CD8-positive, alpha-beta T cell (primary cell): ENCODE measurements at places on chromosomes 12 and 14.

- no peak for DNase-seq
Measured at GRCh38 chr12:45912774-45913173, 77.6 kb downstream of the SCAF11 start.

DNA sequence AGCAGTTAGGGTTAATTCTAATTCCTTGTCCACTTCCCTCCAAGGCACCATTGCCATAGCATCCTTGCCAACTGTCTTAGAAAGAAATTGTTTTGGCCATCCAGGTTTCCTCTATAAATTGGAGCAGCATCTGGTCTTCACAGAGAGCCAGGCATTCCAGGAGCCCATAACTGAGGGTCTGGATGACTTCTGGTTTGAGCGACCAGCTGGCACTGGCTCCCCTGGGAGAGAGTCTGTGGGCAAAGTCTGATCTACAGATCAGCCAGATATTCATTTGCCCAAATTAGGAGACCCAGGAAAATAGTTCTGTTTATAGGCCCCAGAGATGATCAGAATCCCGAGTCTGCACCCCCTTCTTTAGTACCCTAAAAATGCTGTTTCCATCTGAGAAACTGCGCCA lies 16.0 kb downstream of the VSX2 start:
- no peak for DNase-seq

DNA sequence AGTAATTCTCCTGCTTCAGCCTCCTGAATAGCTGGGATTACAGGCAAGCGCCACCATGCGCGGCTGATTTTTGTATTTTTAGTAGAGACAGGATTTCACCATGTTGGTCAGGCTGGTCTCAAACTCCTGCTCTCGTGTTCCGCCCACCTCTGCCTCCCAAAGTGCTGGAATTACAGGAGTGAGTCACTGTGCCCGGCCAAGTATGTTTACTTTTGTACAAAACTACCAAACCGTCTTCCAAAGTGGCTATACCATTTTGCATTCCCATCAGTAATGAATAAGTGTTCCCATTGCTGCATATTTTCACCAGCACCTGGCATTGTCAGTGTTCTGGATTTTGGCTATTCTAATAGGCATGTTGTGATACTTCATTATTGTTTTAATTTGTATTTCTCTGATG lies 8.4 kb upstream of the KRT6A start:
- DNase-seq = no peak

DNA sequence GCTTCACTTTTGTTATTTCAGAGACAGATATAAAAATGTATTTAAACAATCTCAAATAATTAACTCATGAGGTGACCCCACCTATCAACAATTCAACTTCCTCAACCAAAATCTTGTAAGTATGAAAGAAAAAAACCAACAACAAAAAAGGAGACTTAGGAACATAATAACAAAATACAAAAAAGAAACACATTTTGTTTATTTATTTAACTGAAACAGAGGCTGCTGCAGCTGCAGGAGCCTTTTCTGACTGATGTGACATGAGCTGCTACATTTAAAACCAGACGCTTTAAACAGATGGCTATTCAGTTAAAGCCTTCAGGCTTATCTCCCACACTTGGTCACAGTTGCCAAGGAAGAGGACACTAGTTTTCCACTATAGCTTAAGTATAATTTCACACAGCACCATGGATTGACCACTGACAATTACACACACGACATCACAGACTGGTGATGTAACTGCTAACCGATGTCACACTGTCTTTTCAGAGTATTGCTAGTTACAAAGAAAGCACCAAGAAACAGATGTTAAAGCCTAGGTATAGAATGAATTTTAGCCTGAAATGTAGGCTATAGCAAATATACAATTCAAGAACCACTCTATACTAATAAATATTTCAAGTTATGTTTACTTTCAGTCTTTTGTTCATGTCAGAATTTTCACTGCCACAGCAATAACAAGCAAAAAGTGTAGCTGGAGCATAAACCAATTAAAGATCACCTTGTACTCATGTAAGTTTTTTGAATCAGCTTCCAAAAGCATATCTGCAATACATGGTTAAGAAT lies 113.0 kb downstream of the MED13L start:
- DNase-seq = no peak

GRCh38 chr12:127383281-127383680 lies 883.7 kb upstream of the TMEM132C start:
- no peak for DNase-seq

- no peak for DNase-seq
Measured at GRCh38 chr12:188910-189621, 24.9 kb downstream of the SLC6A12 start.

GRCh38 chr14:96231526-96232130 lies 24.4 kb upstream of the BDKRB1 start:
- no peak for DNase-seq

DNA sequence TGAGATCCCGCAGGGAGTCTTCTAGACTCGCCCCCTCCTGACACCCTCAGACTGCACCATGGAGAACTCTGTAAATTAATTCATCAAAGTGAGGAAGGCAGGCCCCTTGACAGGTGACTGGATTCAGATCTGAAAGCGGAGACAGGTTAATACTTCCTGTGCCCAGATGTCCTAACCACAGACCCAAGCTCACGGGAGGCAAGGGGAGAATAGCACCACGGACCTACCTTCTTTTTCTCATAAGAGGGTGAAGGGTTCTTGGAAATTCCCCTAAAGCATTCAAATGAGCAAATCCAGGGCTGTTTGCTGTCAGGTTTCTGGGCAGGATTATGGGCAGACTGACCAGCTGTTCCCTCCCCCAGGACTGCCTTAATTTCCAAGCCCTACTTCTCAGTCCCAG lies 170.0 kb downstream of the ZFP36L1 start:
- DNase-seq = no peak

- DNase-seq = no peak
Measured at GRCh38 chr12:66653796-66654195, 25.1 kb downstream of the GRIP1 start.

DNA sequence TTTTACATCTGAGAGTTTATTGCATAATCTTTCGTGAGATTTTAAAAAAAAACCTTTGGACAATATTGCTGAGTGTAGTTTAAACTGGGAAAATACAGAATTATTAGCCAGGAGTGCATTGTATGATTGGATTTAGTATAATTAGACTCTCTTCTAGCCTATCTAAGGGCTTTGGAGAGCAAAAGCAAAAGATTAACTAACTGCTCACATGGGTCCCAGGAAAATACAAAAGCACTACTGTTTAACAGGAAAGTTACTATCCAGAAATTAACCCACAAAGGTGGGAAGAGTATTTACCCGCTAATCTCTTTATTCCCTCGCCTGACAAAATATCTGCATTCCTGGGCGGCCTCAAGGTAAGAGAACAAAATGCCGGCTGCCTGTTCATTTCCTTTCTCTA lies 309.5 kb downstream of the ATXN7L3B start:
- no peak for DNase-seq

GRCh38 chr12:106109168-106109910 lies 29.4 kb downstream of the NUAK1 start:
- DNase-seq = no peak

DNA sequence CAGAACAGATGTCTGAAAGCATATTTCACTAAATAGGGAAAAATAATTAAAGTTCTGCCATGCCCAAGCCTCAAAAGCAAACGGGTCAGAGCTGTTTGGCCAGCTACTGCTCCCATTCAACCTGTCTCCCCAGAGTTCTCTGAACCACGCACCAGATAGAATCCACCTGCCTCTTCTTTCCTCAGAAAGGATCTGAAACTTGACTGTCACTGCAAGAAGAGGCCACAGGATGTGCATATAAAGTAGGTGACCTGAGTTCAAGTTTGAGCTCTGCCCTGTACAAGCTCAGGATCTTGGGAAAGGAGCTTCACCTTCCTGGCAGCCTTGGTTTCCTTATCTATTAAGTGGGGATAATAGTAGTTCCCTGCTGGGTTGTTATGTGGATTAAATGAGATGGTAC lies 91.8 kb downstream of the NUAK1 start:
- DNase-seq = no peak

GRCh38 chr12:107320033-107320928 lies 226.9 kb upstream of the CRY1 start:
- DNase-seq = peak; percentile 60

DNA sequence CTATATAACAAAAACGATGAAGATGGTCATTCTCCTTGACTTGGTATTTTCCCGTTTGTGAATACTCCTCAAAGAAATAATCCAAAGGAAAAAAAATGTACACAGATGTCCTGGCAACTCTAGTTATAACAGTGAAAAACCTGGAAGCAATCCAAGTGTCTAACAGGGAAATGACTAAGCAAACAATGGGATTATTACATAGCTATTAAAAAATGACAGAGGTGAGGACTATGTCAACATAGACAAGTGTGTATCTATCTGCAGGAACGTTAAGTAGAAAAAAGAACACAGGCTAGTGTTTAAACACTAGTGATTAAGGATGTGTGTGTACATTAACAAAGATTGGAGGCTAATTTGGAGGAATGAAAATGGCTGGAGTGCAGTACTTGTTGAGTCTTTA lies 5.9 kb upstream of the APOLD1 start:
- no peak for DNase-seq

DNA sequence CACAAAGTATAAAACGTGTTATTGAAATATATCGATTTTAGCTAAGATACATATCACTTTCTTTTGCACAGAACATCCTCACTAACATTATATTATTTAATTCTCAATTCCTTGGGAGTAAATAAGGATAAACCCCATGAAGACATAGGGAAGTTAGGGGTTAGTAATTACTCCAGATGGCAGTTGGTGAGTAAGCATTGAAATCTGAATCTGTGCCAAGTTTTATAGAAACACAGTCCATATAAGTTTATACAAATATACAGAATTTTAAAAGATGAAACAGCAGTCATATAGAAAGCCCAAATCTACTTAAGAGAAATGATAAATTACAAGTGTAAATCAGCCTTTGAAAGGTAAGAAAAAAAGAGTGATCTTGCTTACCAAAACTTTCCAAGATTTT lies 200.4 kb upstream of the SYT10 start:
- DNase-seq = no peak

- DNase-seq = no peak
Measured at GRCh38 chr14:61872452-61872851, 110.2 kb downstream of the SNAPC1 start.

GRCh38 chr14:33061667-33062325 lies 123.1 kb downstream of the NPAS3 start:
- DNase-seq = no peak

DNA sequence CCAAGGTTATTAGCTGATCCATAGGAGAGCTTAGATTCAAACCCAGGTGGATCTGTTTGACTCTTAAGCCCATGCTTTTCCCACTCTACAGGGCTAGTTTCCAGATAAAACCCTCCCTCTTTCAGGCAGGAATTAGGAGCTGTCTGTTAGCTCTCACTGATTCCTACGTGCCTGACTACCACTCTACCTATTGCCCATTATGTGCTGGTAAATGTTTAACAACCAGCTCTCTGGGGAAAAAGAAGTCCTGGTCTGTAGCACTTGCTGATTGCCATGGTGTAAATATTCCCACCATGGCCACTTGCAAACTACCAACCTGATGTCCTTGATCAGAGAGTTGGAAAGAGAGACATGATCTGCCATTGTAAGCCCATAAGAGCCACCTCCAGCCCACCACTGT lies 65.5 kb upstream of the BDKRB2 start:
- DNase-seq = no peak

- DNase-seq = no peak
Measured at GRCh38 chr12:49220972-49221371, 32.1 kb upstream of the TUBA1A start.

DNA sequence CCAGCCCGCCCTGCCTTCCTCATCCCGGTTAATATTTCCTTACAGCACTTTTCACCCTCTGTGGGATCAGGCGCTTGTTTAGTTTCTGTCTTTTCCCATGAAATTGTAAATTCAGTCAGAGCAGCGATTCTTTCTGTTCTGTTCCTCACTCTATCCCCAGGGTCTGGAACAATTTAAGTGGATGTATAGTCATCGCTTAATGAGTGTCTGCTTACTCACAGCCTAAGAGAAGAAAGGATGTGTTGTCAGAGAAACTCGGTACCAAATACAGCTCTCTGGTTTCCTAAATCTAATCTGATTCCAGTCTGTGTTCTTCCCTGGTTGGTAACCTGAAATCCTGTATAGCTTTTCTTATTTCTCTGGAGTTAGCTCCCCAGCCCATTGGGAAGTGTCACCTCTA lies 44.9 kb downstream of the FOS start:
- no peak for DNase-seq
